Fibroblast of skin of scalp (primary cell): ENCODE measurements at places on chromosomes 2 and 18.

DNA sequence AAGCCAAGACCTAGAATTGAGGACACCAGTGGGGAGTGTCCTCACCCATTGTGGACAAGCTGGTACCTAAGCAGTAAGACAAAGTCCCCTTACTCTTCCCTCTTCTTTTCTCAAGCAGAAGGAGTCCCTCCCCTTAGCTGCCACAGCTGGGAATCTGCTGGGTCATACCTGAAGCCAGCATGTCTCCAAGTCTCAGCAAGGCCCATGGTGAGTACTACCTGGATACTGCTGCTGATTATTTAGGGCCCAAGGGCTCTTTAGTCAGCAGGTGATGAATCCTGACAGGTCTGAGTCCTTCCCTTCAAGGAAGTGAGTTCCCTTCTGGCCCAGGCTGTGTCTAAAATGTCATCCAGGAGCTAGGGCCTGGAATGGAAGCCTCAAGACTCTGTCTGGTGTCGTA lies 198.6 kb upstream of the STK17B start:
- DNase-seq: no peak

GRCh38 chr2:58072102-58072501 lies 25.5 kb downstream of the VRK2 start:
- no peak for DNase-seq

GRCh38 chr2:36541891-36542595 lies 55.9 kb downstream of the FEZ2 start:
- no peak for DNase-seq

DNA sequence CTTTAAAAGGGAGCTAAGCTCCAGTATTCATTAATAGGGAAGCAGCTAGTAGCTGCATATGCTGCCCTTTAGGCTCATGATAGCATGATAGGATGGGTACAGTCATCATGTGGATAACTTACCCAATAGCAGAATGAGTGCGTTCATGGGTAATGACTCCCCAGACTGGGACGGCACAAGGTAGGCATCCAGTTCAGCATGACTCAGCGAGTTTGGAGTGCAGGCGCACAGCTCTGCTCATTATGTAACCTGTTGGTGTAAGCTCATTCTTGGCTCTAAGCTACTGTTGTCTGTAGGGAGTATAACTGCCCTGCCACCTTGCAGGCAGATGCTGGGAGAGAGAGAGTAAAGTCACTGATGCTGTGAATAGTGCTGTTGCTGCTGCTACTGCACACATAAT lies 209.2 kb upstream of the SYT4 start:
- no peak for DNase-seq

GRCh38 chr18:77495079-77495478 lies 245.4 kb downstream of the GALR1 start:
- no peak for DNase-seq
